ENCODE measurements at places on chromosomes 12 and 14.
A peak's percentile ranks its signal among the peaks of the same experiment; 100 is the strongest.

GRCh38 chr14:60183741-60184140, 18.5 kb upstream of the DHRS7 start:
- no peak for DNase-seq

GRCh38 chr14:53875324-53875897, 81.2 kb downstream of the BMP4 start:
- DNase-seq: no peak

DNA sequence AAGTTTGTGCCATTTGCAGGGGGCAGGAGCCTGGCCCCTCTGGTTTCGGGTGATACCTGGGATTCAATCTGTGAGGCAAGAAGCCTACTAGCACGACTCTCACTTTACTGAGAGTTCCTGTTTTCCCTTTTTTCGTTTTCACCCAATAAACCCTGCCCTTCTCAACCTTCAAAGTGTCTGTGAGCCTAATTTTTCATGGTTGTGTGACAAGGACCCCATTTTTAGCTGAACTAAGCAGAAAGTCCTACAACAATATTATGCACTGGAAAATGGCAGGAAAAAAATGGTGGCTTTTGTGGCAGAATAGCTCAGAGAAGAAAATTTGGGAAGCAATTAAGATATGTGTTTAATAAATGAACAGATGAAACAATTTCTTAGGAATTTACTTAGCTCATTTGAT, 432.1 kb downstream of the C12orf50 start:
- no peak for DNase-seq

DNA sequence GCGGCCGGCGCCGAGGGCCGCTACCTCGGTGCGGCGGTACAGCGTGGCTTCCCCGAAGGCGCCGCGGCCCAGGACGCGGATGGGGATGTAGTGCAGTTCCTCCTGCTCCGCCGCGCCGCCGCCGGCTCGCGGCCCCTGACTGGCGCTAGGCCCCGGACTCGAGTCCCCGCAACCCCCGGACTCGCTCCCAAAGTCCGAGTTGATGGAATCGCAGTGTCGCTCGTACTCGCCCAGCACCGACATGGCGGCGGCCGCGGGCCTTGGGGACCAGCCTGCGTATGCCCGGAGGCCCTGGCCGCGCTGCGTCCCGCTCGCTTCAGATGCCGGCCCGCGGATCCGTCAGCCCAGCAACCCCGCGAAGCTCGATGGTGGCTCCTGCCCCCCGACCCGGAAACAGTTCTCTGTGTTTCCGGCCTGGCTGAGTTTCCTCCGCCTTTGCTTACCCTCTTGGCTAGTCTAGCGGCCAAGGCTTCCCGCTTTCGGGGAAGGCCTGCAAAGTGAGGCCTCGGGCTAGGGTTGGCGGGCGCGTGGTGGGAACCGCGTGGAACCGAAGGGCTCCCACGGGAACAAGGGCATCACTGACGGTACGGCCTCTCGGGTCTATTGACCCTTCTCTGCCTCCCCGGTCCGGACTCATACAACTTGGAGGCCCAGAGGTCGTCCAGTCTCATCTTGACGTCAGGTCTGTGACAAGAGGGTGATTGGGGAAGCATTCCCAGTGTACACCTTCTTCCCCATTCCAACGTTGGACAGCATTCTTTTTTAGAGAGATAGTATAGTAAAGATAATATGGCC, at the start of gene NEK9:
NEK9 (minus strand) TSS at position 370 of the 795 bp plus-strand sequence; CDS start at position 243, 127 bp downstream.
- peak; percentile 51 for DNase-seq

DNA sequence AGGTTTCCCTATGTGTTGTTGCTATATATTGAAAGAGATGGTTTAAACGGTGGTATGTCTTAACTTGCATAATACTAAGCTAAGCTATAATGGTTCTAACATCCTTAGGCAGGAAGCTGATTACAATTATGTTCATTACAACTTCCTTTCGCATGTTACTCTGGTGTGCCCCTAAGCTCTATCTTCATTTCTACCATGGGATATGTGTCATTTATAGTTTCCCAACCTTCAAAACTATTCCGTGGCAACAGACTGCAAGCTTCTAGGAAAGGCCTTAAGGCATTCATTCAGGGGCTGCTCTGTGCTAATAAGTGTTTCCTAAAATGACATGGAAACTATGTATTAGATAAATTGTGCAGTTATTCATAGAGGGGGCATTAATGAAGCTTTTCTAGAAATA, 294.6 kb downstream of the GXYLT1 start:
- DNase-seq: no peak

DNA sequence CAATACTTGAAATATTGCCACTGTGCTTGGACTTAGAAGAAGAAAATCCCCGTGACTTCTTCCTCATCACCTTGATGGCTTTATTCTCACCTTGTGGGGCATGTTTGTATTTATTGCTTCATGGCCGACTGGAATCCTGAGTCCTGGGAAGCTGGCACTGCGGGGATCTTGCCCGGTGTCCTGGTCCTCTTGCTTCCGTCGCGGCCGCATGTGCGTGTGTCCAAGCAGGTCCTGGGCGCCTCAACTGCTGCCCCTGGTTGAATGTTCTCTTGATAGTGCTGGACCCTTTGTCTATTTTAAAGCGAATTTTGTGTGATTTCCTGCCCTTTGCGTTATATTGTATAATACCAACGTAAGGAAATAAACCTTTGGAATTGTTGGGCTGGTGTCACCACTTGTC, 6.3 kb upstream of the PUS1 start:
- DNase-seq: no peak

DNA sequence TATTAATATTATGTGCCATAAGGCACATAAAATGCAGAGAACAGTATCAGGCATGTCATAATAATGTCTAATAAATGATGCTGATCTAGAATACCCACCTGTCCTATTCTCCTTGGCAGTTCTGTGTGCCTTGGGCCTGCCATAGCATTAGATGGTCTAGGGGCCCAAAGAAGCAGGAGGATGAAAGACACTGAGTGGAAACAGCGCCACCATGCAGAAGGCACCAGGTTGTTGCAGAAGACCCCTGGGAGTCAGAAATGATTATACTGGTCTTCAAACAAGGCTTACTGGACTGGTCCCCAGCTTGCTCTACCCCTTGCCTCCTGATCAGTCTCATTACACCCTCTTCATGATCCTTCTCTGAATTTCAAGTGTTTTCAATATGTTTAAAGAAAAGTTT, 353.3 kb downstream of the GRIN2B start:
- no peak for DNase-seq

GRCh38 chr12:83779526-83779925, 1092.8 kb downstream of the TMTC2 start:
- no peak for DNase-seq
